ENCODE measurements at places on chromosomes 4 and X.

- no peak for DNase-seq
Observed at GRCh38 chrX:152892999-152893891, 4.6 kb upstream of the ZNF185 start.

- peak; percentile 63 for DNase-seq
Observed at GRCh38 chr4:15649914-15650545, 5.1 kb downstream of the FBXL5 start.

DNA sequence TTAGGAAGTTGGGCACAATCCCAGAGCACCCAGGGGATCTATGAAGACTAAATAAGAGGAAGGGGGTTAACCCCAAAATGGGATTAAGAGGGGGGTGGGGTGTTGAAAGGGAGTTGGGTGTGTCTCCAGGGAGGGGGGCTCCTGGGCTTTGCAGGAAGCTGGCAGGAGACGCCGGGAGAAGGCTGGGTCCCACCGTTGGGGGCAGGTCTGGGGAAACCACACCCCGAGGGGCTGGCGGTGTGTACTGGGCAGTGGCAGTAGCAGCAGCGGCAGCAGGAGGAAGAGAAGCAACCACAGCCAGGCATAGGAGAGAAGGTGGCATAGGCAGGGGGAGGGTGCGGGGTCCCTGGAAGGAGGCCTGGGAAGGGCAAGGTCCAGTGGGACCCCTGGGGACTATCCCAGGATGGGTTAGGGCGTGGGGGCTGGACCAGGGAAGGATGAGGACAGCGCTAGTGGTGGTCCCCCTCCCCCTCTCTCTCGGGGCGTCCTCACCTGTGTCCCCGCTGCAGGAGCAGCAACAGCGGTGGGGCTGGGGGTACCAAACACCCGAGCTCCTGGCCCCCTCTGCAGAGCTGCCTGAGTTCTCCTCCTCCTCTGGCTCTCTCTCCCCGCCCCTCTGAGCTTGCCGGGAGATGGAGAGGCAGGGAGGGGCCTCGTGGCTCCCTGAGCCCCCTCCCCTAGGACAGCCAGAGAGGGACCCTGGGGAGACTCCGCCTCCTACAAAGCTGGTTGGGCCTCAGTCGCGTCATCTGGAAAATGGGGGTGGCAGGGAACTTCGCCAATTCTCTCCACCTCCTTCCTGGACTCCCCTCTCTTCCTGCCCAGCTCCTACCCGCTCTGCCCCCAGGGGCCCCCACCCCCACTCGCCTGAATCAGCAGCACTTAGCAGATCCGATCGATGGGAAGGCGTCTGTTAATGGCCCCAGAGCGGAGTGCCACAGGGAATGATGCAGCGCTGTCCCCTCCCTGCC is at the start of gene KCND1:
TSS of gene KCND1 (minus strand) at position 596 of the 971 bp plus-strand sequence. CDS start 1,573 bp downstream, outside the sequence.
- DNase-seq, result no peak

GRCh38 chr4:178599521-178599920 is 1157.3 kb upstream of the AGA start:
- DNase-seq, result no peak

DNA sequence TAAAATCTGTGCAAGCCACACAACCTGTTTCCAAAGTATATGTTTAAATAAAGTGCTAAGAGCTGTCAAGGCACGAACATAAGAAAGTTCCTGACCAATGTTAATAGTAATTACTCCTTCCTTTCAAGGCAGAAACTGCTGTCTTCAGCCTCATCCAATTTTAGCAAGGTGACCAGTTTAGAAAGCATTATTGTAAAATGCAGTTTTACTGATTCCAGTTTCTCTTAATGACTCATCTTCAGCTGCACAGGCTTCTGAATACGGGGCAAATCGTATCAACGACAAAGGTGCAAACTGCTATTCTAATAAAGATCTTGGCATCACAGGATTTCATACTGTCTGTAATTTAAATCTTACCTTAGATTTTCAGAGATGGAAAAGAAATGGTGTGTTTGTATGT is 87.5 kb downstream of the PPP3CA start:
- DNase-seq, result no peak

DNA sequence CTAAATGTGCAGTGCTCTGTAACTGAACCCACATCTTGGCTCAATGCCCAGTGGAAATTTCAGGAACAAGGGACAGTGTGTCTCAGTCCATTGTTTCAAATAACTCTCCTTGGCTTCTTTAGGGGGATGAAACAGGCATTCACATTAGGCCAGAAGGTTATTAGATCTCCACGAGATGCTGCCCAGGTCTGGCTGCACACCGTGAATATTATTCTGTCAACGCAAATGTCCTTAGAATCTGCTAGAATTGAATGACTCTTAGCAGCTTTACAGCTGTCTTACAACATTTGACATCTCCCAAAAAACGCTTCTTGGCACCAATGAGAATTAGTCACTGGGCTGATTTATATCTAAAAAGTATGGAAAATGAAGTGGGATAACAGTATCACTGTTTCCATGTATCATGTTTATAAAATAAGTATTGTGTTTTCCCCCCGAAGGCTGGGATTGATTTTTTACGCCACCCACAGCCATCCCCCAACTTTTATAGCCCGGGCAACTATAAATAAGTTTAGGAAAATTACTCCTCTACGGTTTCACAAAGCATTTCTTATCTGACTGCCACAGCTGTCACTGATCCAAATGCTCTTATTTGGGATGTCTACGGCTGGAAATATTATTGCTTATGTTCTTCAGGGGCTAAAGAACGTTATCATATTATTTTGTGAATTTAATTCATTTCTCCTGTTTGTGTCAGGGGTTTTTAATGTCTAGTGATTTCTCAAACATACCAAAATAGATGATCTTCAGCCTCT is 559.7 kb upstream of the FAT1 start:
- no peak for DNase-seq

DNA sequence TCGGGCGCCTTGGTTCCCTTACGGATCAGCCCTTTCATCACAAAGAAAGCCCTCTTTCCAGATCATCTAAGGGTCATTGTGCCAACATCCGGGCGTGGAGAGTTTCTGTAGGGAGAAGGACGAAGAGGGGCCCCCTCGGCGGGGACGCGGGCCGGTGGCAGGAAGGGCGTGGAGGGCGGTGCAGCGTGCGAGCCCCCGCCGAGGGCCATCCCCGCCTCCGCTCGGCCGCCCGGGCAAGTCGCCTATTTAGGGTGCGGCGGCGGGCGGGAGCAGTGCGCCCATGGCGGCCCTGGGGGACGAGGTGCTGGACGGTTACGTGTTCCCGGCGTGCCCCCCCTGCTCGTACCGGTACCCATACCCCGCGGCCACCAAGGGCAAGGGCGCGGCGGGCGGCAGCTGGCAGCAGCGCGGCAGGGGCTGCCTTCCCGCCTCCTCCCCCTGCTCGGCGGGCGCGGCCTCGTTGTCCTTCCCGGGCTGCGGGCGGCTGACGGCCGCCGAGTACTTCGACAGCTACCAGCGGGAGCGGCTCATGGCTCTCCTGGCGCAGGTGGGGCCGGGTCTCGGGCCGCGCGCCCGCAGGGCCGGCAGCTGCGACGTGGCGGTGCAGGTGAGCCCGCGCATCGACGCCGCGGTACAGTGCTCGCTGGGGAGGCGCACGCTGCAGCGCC is at the start of gene ZAR1:
TSS of gene ZAR1 (plus strand) at position 241 of the 668 bp plus-strand sequence. CDS start at position 281, 40 bp downstream.
- no peak for DNase-seq

DNA sequence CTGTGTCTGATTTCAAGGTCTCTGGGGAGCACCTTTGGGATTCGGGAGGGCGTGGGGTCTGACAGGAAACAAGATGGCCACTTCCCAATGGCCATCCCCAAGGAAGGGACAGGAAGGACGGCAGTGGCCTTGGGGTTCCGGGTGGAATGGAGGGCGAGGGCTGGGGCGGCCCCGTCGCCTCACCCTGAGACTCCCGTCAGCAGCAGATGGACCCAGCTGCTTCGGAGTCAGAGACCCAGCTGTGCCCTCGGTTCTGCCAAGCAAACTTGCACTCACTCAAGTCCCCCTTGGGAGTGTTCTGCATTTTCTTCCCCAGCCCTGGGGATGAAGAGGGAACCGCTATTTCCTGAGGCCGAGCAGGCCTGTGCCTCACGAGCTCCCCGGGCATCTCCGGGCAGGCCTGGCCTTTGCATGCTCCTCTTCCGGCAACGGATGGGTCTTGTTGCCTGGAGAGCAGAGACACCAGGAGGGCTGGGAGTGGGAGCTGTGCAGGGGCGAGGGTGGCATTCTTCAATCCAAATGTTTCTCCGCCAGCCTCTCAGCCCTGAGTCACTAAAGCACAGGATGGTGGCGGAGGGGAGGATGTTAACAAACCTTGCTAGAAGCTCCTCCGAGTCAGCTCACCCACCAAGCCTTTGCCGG is 6.8 kb upstream of the DUSP9 start:
- DNase-seq, result no peak

DNA sequence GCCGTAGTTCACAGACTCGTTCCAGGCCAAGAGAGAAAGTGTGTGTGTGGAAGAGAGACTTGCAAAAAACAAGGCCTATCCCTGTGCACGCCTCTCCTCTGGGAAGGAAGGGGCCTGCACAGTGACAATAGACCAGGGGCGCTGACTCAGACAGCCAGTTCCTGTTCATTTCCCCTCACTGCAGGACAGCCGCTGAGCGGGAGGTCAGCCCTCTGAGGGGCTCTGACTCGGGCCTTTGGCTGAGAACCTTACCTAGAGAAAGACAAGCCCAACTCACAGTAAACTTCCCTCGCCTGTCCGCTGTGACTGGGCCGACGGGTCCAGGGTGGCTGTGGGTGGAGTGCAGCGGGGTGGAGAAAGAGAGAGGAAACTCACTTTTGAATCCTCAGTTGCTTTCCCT is 52.1 kb downstream of the RTL5 start:
- no peak for DNase-seq

GRCh38 chrX:136708348-136708747 is 60.4 kb downstream of the CD40LG start:
- DNase-seq, result no peak

DNA sequence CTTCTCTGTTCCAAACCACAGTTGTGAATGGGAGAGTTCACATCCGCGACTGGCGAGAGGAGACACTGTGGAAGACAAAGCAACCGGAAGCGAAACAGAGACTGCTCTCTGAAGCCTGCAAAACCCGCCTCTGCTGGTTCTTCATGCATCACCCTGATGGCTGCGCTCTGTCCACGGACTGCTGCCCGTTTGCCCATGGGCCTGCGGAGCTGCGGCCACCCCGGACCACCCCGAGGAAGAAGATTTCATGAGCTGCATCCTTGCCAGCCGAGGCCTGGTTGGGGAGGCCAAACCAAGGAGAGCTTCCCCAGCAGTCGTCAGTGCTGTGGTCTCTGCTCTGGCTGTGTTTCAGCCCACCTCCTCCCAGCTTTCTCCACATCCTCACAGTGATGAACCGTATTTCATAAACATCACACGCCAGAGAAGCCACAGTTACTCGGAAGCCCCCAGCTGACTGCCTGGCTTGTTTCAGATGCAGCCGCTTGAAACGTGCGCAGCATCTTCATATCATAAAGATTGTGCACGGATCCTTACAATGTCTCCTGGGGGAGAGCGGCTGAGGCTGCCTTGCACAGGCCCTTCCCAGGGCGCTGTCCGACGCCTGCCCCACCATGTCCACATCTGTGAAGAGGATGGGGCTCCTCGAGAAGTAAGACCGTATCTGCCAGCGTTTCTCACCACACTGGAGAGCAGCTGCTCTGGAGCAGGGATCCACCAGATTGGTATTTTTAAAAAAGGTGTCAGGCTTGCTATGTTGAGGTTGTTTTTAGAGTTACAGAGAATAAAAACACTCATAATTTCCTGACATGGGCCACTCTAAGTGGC is 35.4 kb downstream of the TRMT44 start:
- DNase-seq, result no peak

DNA sequence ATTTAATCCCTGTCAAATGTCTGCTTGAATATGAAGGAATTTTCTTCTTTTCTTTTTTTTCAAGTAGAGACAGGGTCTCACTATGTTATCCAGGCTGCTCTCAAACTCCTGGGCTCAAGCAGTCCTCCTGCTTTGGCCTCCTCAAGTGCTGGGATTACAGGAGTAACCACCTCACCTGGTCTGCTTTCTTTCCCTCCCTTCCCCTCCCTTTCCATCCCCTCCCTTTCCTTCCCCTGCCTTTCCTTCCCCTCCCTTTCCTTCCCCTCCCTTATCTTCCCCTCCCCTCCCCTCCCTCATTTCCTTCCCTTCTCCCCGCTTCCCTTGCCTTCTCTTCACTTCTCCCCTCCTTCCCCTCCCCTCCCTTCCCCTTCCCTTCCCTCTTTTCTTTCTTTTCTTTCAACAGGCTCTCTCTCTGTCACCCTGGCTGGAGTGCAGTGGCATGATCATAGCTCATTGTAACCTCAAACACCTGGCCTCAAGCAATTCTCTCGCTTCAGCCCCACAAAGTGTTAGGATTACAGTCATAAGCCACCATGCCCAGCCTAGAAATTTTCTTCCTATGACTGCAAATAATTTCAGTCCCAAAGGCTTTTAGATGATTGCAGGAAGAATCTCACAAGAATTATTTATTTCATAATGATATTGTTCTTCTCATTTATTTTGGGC is 168.9 kb downstream of the AASDH start:
- no peak for DNase-seq

Measured in NCI-H2029 treated with DMSO at 0.1 percent for 48 hours (cell line).